Stimulated activated CD8-positive, alpha-beta memory T cell treated with anti-CD3 and anti-CD28 coated beads, Interleukin-4, amount 100 ng/mL, for 1 hour (primary cell): ENCODE measurements at places on chromosomes 3 and 15.

GRCh38 chr15:99312794-99313193 lies 61.5 kb downstream of the LRRC28 start:
- DNase-seq = no peak

- no peak for DNase-seq
Observed at GRCh38 chr3:177089110-177089509, 108.2 kb downstream of the TBL1XR1 start.

DNA sequence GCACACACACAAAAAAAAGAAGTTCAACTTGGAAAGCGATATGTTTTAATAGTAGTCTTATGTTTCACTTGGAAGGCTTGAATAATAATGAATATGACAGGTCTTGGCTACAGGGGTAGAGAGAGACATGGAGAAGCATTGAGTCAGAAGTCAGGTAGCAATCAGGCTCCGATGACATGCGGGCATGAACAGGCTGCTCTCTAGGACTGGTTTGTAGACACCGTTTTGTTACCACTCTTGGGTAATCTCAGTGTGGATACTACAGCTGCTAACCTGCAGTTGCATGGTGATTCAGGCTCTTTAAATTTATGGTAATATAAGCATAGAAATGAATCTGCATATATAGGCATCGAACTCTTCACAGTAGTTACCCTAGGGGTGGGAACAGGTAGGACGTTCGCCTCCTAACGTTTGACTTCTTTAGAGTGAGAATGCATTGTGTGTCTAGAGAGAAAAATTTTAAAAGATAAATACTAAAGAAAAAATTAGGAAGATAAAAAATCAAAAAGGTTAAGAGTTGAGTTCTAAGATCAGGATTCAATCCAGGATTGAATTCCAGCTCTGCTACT lies 241.6 kb upstream of the KBTBD8 start:
- DNase-seq = no peak

GRCh38 chr15:53918180-53919079 lies 59.8 kb upstream of the UNC13C start:
- no peak for DNase-seq

- DNase-seq = no peak
Observed at GRCh38 chr15:80070840-80071239, 11.4 kb downstream of the ZFAND6 start.

- no peak for DNase-seq
Observed at GRCh38 chr3:33758281-33758680, 40.1 kb upstream of the PDCD6IP start.

DNA sequence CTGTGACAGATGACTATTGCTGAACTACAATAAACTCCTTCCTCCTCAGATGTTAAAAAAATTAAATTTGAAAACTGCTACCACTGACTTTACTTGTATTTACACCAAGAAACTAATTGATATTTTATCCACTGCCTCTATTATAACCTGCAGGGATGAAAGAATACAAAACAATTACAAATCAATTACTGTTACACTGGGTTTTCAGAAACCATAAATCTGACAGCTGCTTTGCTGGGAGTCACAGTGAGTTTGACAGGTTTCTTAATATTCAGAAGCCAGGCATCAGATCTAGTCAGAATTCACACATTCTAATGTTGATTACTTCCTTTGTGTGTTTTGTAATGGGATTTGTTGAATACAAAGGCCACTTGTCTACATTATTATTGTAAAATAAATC lies 252.6 kb upstream of the MRPL3 start:
- no peak for DNase-seq

GRCh38 chr3:157865352-157866000 lies 240.7 kb downstream of the SHOX2 start:
- DNase-seq = no peak

GRCh38 chr15:67570875-67571647 lies 28.6 kb downstream of the MAP2K5 start:
- no peak for DNase-seq

DNA sequence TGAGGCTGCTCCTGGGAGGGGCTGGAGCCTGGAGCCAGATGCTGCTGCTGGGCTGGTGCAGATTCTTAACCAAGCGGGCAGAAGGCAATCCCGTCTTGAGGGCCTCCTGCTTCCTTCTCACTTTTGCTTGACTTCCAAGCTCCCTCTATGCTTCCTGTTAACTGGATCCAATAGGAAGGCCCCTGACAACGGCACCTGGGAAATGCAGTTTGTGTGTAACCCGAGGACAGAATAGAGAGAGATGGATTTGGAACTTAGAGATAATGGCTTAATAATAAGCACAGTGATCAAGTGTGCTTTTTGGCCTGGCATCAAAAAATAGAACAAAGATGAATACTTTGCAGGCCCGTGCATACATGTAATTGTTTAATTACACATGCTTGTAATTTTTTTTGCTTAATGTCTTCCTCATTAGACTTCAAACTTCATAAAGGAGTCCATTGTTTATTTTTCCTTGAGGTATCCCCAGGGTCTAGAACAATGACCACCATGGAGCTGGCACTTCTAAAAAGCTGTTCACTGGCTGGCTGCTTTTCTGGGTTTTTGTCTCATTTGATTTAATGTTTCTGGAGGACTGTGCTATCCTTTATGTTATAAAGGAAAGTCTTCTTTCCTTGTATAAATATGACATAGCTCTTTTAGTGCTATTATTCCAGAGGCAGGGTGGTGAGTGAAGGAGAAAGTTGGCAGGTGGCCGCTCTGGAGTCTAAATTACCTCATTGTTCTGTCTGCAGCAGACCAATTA lies 63.3 kb upstream of the MITF start:
- no peak for DNase-seq

DNA sequence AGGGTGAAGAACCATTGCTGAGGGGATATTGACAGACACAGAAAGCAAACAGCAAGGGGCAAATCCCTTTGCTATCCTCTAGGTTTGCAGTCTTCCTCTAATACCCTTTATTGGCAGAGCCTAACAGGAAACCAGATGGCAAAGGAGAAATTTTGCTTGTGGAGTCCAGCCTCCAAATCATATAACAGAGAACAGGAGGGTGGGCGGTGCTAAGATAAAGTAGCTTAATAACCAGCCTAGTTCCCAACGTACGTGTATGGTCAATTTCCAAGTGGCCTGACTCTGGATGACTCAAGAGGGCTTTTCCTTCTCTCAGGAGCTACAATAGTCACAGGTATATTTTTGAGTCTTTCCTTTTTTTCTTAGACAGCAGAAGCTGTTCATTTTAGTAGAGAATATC lies 404.5 kb downstream of the PDCD6IP start:
- no peak for DNase-seq

DNA sequence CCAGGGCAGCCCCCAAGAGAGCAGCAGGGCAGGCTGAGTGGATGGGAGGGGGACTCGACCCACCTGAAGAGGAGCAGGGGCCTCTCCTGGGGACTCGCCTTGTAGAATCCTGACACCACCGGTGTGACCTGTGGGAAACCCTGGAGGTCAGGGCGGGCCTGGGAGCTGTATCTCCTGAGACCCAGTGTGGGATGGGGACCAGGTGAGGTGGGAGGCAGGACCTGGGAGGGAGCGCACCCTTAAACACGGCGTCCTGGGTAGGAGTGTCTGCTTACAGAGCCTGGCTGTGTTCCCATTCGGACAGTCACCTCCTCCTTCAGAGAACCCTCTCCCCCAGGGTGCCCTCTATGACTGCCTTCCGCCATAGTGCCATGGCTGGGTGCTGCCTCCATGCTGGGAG lies 27.1 kb downstream of the C15orf39 start:
- no peak for DNase-seq

DNA sequence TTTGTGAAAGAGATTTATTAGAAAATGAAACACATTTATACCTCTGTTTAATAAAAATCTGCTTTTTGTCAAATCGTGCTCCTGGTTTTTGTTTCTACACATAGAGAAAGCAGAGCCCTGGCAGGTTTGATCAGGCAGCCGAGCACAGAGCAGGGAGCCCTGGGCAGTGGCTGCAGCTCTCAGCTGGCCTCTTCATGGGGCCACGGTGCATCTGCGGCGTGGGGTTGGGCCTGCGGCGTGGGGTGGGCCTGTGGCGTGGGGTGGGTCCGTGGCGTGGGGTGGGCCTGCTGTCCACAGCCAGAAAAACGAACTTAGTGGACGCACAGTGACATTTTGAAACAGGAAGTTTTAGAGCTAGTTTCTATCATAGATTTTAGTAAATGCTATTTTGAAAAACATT lies 10.6 kb downstream of the GOLGA6L2 start:
- DNase-seq = no peak

DNA sequence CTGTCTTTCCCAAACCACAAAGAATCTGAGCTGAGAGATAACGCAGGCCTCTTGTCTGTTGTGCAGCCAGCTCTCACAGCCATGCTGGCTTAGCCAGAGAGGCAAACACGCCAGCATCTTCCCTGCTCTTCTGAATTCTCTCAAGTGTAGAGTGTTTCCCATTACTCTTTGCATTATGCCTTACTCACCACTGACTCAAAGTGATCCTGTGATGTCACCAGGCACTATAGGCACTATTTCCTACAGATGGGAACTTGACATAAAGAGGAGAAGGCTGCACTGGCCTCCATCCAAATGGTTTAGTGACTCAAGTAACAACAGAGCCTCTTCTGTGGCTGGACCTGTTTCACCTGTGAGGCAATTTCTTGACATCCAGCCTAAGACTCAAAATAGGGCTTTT lies 44.4 kb downstream of the PDZRN3 start:
- DNase-seq = no peak

GRCh38 chr3:105365081-105365390 lies 1.7 kb upstream of the ALCAM start:
- DNase-seq = no peak

DNA sequence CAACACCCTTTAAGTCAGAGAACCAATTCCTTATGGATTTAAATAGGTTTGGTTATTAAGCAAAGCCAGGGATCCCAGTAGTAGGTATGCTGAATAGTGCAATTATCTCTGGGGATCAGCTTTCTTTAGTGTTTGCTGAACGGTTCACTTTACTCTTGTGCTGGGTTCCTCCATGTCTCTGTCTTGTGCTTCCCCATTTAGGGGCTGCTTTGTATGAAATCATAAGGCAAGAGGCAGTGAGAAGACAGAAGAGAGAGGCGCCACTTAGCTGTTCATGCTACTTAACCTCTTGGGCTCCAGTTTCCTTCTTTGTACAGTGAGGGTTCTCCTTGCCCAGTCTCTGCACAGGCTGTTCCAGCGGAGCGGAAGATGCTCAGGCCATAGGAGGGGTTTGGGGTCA lies 3.5 kb downstream of the ST6GAL1 start:
- no peak for DNase-seq

DNA sequence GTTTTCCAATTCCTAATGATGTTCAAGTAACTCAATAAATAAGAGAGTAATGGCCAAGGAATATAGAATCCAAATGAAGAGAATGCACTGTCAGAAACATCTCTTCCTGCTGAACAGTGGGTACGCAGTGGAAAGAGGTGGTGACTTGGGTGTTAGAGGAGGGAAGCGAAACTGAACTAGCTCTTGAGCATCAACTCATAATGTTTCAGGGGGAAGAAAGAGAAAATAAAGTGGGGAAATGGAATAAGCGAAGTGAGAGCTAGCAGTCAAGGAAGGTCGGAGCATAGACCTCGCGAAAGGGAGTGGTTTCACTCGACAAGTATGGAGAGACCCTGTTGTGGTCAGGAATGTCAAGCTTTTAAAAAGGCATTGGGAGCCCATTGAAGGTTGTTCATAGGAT lies 309.5 kb downstream of the GAP43 start:
- DNase-seq = no peak

- no peak for DNase-seq
Observed at GRCh38 chr3:185024966-185025365, 127.9 kb downstream of the C3orf70 start.

DNA sequence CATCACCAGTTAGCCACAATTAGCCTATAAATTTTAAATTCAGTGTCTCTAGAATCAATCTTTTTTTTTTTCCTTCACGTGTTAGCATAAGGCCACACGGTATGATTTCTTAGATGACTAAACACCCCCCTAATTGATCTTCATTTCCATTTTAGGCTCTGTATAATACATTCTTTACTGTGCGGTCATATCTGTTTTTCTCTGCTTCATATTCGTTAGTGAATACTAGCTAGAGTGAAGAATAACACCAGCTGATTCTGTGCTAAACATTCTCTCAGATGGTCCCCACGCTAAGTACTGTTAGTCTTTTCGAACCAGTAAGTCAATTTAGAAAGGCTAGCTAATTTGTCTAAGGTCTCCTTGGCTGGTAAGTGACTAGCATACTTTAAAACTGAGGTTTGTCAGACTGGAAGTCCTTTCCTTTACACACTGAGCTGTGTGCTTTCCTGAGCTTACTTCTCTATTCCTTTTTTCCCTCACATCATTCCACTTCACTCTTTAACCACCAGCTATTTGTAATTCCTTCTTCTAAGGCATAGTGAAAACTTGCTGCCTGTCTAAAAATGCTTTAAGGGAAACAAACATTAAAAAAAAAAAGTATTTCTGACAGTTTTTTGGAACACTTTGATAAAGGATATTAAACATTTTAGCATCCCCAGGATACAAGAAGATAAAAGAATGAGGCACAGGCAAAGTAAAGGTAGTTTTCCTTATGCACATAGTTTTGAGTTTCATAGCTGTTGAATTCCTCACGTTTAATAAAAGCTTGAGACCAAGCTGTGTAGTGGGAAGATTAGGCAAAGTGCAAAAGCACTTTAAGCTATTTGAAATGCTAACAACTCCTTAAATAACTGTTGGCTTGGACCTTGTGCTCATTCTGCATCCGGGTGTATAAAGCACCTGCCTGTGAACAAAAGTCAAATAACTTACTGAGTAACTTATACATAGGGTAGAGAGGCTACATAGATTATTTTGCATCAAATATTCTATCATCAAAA lies 17.1 kb downstream of the ZFAND6 start:
- DNase-seq = no peak

GRCh38 chr15:93087825-93088199 lies 1.2 kb downstream of the RGMA start:
- peak; percentile 39 for DNase-seq

GRCh38 chr3:66233033-66233432 lies 12.2 kb downstream of the SLC25A26 start:
- DNase-seq = no peak

DNA sequence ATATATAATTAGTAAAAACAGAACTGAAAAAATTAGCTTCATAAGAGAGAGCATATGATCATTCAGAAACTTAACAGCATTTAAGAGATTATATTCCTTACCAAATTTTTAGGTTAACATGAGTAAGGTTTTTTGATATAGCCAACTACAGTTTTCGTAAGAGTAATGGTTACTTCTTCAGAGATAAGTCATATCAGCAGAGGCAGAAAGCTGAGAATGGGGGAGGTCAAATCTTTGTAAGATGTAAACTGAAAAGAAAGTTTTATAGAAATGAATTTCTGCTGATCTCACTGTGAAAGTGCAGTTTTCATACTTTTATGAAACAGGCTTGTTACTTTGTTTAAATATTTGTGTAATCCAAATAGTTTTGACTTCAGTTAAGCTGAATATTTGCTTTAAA lies 193.3 kb downstream of the ZBTB20 start:
- no peak for DNase-seq

- DNase-seq = no peak
Observed at GRCh38 chr3:28915741-28916500, 364.9 kb upstream of the RBMS3 start.

DNA sequence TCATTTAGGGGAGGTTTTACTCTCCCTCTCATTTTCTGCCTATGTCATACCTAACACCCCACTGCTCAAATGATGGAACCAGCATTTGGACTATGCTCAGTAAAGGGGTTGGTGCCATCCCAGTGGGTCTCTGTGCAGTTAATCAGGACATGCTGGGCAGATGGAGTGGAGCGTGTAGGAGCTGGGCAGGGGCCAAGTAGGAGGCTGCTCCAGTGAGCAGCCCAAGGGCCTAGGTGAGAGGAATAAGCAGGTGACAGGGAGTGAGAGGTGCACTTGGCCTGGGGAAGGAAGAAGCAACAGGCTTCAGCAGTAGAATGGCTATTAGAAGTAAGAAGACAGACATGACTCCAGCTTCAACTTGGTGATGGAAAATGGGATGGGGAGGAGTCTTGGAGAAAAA lies 72.2 kb downstream of the EPHB1 start:
- DNase-seq = no peak
